ENCODE measurements at places on chromosomes 7 and 10. TPM values are rescaled to one million over a fixed set of nuclear protein-coding genes. Genes with fewer than 3 reads are reported as not detected.

The RAMP3 gene
- 13.1 TPM for total RNA-seq

- DNase-seq, result no peak
- no peak overlapping the region for H3K4me3 ChIP-seq
- H3K27ac ChIP-seq, result no peak overlapping the region
- no peaks in the 10 kb centered on the region for H3K4me1 ChIP-seq
- H3K27me3 ChIP-seq, result no peaks in the 10 kb centered on the region
Measured at GRCh38 chr10:61640856-61641255, 21.9 kb upstream of the CABCOCO1 start.

DNA sequence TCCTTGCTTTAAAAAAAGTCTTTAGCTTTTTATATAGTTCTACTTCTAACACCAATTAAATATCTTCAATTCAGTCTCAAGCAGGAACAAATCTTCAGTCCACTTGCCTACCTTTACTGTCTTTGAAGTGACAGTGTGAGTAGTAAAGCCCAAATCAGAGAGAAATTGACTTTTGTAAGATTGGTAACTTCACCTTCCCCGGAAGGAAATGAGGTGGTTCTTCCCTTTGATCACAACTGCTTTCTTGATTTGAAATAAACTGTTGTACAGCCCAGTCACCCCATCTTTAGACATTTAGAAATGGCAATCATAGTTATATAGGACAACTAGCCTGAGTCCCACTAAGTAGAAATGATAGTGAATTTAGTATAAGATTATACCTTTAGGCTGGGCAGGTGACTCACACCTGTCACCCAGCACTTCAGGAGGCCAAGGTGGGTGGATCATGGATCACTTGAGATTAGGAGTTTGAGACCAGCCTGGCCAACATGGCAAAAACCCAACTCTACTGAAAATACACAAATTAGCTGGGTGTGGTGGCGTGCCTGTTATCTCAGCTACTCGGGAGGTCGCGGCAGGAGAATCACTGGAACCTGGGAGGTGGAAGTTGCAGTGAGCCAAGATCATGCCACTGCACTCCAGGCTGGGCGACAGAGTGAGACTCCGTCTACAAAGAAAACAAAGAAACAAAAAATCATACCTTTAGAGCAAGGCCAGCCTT lies 4.7 kb downstream of the FAS start:
- H3K4me3 ChIP-seq, result no peak overlapping the region
- no peaks in the 10 kb centered on the region for H3K27me3 ChIP-seq
- no peaks in the 10 kb centered on the region for H3K36me3 ChIP-seq
- H3K27ac ChIP-seq, result peak overlapping the region; percentile 60
- H3K4me1 ChIP-seq, result peaks cover 35% of the 10 kb centered on the region

DNA sequence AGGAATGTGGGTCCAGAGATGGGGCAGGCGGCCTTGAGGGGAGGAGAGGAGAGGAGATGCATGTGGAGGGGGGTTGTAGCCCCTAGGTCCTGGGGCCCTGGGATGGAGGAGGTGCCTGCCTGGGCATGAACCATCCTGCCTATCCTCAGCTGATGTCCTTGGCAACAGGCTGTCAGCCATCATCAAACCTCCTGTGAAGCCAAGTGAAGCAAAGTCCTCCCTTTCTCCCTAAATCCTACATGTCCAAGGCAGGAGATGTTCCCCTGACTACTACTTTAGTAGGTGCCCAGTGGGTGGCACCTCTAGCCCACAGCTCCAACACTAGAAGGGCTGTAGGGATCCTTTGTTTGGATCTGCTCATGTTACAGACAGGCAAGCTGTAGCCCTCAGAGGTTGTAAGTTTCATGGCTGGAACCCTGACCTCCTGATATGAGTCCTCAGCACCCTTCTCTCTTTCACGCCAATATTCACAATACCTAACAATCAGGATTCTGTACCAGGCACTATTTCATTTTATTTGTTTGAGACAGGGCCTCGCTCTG lies 66.6 kb upstream of the SYPL1 start:
- no peak overlapping the region for H3K4me3 ChIP-seq
- no peak for DNase-seq
- no peak overlapping the region for H3K27ac ChIP-seq
- no peaks in the 10 kb centered on the region for H3K36me3 ChIP-seq

The NCOA4 gene
- total RNA-seq, result 352 TPM

The PPP1R9A gene
- 8.4 TPM for total RNA-seq

The PAPSS2 gene
- 13.9 TPM for total RNA-seq

- H3K4me3 ChIP-seq, result no peak overlapping the region
- no peak for DNase-seq
- H3K27me3 ChIP-seq, result no peaks in the 10 kb centered on the region
- peaks cover 39% of the 10 kb centered on the region for H3K4me1 ChIP-seq
- no peaks in the 10 kb centered on the region for H3K36me3 ChIP-seq
Measured at GRCh38 chr7:50684011-50684712, 98.5 kb downstream of the GRB10 start.

The UNCX gene
- not detected for total RNA-seq

DNA sequence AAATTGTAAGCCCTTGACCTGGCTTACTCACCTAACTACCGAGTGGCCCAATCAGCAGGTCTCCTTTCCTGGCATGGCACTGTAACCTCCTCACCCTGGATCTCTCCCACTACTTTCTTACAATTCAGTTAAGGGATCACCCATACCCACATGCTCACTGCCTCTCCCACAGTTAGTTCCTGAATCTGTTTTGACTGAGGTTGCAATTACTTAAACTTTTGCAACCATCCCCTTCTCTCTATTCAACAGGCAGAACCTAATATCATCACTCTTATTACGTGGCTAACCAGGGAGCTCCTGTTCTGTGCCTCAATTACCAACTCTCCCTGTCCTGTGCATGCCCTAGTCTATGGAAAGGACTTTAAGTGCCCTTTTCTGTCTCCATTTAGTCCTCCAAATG lies 84.2 kb upstream of the IKZF1 start:
- H3K4me1 ChIP-seq, result no peaks in the 10 kb centered on the region
- no peak for DNase-seq
- H3K36me3 ChIP-seq, result no peaks in the 10 kb centered on the region
- H3K27ac ChIP-seq, result peak overlapping the region; percentile 57
- H3K27me3 ChIP-seq, result no peaks in the 10 kb centered on the region
- H3K4me3 ChIP-seq, result no peak overlapping the region

The TMEM60 gene
- total RNA-seq, result 18.5 TPM

- H3K36me3 ChIP-seq, result peaks cover 42% of the 10 kb centered on the region
- no peaks in the 10 kb centered on the region for H3K4me1 ChIP-seq
- DNase-seq, result no peak
- H3K4me3 ChIP-seq, result no peak overlapping the region
Measured at GRCh38 chr7:92557808-92558362, 29.3 kb downstream of the RBM48 start.

GRCh38 chr7:112495810-112496462 lies 15.1 kb downstream of the LSMEM1 start:
- H3K36me3 ChIP-seq, result no peaks in the 10 kb centered on the region
- no peaks in the 10 kb centered on the region for H3K4me1 ChIP-seq
- no peak overlapping the region for H3K27ac ChIP-seq
- H3K4me3 ChIP-seq, result no peak overlapping the region
- H3K27me3 ChIP-seq, result no peaks in the 10 kb centered on the region

The SEC23IP gene
- total RNA-seq, result 59.5 TPM

The PRSS1 gene
- 3.0 TPM for total RNA-seq

- no peak overlapping the region for H3K27ac ChIP-seq
- no peaks in the 10 kb centered on the region for H3K27me3 ChIP-seq
- DNase-seq, result no peak
- H3K36me3 ChIP-seq, result no peaks in the 10 kb centered on the region
- H3K4me1 ChIP-seq, result no peaks in the 10 kb centered on the region
Measured at GRCh38 chr10:128306966-128307365, 180.7 kb upstream of the MKI67 start.

- no peaks in the 10 kb centered on the region for H3K36me3 ChIP-seq
- H3K4me1 ChIP-seq, result no peaks in the 10 kb centered on the region
- no peaks in the 10 kb centered on the region for H3K27me3 ChIP-seq
- H3K27ac ChIP-seq, result no peak overlapping the region
Measured at GRCh38 chr7:17549406-17549805, 251.0 kb downstream of the AHR start.

The PNLIPRP3 gene
- not detected for total RNA-seq

- no peak overlapping the region for H3K4me3 ChIP-seq
- H3K4me1 ChIP-seq, result no peaks in the 10 kb centered on the region
- no peak for DNase-seq
- no peaks in the 10 kb centered on the region for H3K27me3 ChIP-seq
- no peak overlapping the region for H3K27ac ChIP-seq
Measured at GRCh38 chr10:44016589-44017482, 368.1 kb downstream of the CXCL12 start.

DNA sequence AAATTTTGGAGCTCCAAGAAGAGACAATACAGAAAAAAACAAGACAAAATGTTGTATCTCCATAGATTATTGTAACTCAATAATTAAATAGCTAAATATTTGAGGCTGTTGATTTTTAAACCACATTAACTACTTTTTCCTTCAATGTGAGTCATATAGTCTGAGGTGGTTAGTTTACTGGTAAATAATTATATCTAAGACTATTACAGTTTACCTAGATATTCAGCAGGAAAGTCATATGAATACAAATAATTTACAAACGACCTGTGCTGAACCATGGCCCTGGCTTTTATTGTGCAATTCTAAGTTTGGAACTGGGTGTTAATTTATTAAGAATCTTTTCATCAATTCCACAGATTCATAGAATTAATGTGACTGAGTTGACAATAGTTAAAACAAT lies 22.2 kb downstream of the CREB5 start:
- DNase-seq, result no peak
- H3K27ac ChIP-seq, result no peak overlapping the region
- no peak overlapping the region for H3K4me3 ChIP-seq
- H3K36me3 ChIP-seq, result no peaks in the 10 kb centered on the region
- peaks cover 6% of the 10 kb centered on the region for H3K27me3 ChIP-seq

DNA sequence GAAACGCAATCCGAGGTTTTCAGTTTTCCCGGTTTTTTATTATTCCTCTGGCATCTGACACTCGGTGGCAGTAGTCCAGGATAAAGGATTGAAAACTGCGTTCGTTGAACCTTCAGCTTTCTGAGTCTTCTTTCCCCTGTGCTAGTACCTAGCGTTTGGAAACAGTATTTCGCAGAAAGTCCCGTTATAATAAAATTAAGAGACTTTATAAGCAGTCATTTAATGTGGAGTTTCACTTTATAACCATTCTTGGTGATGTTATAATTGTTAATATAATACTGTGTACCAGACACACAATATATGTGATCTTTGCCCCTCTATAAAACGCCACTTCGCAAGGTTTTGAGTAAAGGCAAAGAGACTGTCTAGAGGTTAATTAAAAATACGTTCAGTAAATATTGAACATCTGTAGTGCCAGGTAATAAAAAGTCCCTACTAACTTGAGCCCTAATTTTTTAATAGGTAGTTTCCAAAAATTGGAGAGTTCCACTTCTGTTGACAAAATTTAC lies 874 bp downstream of the CISD1 start:
- peak overlapping the region; percentile 88 for H3K4me3 ChIP-seq
- H3K27me3 ChIP-seq, result no peaks in the 10 kb centered on the region
- H3K36me3 ChIP-seq, result no peaks in the 10 kb centered on the region
- DNase-seq, result no peak

The DPYSL4 gene
- not detected for total RNA-seq

The IL2RA gene
- 21.1 TPM for total RNA-seq

- no peaks in the 10 kb centered on the region for H3K36me3 ChIP-seq
- DNase-seq, result no peak
- no peak overlapping the region for H3K27ac ChIP-seq
- H3K4me3 ChIP-seq, result no peak overlapping the region
Measured at GRCh38 chr7:88140947-88141346, 78.9 kb downstream of the SRI start.
